ENCODE measurements at places on chromosomes 3 and 15.

DNA sequence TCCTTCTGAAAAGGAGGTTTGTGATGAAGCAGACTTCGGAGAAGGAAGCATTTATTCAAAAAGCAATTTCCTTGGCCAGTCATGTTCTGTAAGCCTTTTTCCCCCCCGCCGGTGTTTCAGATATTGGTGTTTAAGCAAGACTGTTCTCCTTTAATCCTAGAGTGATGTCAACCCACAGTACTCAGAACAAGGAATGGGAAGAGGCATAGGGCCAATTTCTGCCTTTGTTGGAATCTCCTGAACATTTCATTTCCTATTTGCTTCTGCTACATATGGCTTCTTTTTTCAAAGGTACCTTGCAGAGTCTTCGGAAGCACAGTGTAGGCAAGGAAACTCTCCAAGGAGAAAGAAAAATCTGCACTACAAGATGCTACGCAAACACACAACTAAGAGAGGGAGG, 713.1 kb upstream of the CFAP20DC start:
- DNase-seq = no peak

GRCh38 chr3:38254872-38255271, 10.7 kb upstream of the SLC22A13 start:
- DNase-seq = no peak

DNA sequence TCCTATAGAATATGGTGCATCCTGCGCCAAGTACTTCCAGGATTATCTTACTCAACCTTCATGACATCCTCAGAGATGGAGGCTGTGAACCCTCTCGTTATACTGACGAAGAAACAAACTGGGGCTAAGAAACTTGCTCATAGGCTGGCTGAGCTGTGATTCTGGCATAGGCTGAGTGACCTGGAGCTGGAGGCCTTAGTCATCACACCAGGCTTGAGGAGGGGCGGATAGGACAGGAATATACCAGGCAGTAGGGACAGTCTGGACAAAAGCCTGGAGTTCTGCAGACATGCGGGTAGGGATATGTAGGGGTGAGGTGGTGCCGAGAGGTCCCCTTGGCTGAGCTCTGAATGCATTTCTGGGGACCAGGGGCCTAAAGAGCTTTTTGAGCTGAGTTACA, 18.1 kb downstream of the HEMK1 start:
- DNase-seq = no peak

GRCh38 chr15:52005748-52006701, 13.0 kb upstream of the MAPK6 start:
- no peak for DNase-seq

GRCh38 chr15:92579931-92580470, 75.6 kb downstream of the FAM174B start:
- DNase-seq = no peak

GRCh38 chr3:171306631-171307030, 153.6 kb downstream of the TNIK start:
- no peak for DNase-seq

- DNase-seq = no peak
Observed at GRCh38 chr15:90816401-90817116, 51.8 kb upstream of the FURIN start.

DNA sequence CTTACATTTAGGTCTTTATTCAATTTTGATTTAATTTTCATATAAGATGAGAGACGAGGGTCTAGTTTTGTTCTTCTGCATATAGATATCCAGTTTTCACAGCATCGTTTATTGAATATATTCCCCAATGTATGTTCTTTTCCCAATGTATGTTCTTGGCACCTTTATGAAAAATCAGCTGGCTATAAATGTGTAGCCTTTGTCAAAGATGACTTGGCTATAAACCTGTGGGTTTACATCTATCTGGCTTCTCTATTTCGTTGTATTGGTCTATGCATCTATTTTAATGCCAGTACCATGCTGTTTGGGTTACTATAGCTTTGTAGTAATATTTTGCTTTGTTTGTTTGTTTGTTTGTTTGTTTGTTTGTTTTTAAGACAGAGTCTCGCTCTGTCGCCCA, 11.7 kb upstream of the IREB2 start:
- DNase-seq = no peak

DNA sequence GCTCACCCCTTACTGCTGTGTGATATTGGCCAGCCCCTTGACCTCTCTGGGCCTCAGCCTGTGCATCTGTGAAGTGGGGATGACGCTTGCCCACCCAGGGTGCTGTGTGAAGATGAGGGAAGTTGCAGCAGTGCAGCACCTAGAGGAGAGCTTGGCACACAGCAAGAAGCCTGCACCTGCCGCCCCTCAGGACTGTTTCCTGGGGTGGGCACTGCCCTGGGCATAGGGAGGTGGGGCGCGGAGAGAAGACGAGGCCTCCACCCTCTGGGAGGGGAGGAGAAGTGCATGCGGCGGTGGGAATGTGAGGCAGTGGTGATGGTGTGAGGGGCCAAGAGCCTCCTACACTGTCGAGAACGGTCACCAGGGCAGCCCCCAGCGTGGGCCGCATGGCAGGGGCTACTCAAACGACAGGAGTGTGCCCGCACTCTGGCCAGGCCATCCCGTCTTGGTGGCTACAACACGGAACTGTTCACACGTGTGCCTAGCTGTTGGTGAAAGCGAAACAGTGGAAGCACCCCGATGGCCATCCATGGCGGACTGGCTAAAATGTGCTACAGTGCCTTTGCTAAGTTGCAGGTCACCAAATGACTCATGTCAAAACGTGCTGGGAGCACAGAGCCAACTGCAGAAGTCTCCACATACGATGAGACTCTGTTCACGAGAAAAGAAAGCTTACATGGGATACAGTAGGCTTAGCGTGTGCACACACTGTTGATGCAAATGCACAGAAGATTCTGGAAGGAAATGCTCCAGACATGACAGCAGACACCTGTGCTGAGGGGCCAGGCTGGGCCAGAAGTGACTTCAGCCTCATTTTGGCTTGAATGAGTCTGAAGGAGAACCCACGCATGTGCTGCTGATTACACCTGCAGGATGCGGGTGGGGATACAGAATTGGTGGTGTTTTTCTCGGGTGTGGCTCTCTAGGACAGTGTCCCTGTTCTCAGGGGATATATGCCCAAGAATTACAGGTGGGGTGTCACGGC, 40.4 kb upstream of the IQSEC1 start:
- no peak for DNase-seq

GRCh38 chr3:77526573-77527113, 486.7 kb downstream of the ROBO2 start:
- DNase-seq = no peak

- DNase-seq = no peak
Observed at GRCh38 chr3:182668541-182668940, 124.8 kb upstream of the ATP11B start.

Data from activated CD4-positive, alpha-beta T cell treated with anti-CD3 and anti-CD28 coated beads for 24 hours (primary cell).